CD4-positive, alpha-beta T cell treated with Interleukin-2 at 100 ng/mL for 4 hours (primary cell): ENCODE measurements at places on chromosomes 4 and X.

GRCh38 chr4:133910165-133910564 is 291.4 kb downstream of the PABPC4L start:
- no peak for DNase-seq

GRCh38 chrX:20067709-20068561 is 48.8 kb downstream of the MAP7D2 start:
- no peak for DNase-seq

DNA sequence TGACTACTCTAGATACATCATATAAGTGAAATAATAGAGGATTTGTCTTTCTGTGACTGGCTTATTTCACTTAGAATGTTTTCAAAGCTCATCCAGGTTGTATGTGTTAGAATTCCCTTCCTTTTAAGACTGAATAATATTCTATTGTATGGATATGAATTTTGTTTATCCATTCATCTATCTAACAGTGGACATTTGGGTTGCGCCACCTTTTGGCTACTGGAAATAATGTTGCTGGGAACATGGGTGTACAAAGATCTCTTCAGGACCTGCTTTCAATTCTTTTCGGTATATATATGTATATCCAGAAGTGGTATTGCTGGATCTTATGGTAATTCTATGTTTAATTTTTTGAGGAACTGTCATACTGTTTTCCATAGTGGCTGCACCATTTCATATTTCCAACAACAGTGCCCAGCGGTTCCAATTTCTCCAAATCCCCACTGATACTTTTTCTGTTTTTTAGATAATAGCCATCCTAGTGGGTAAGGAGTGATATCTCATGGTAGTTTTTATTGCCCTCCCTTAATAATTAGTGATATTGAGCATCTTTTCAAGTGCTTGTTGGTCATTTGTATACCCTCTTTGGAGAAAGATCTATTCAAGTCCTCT is 3.4 kb upstream of the SCD5 start:
- DNase-seq: no peak

DNA sequence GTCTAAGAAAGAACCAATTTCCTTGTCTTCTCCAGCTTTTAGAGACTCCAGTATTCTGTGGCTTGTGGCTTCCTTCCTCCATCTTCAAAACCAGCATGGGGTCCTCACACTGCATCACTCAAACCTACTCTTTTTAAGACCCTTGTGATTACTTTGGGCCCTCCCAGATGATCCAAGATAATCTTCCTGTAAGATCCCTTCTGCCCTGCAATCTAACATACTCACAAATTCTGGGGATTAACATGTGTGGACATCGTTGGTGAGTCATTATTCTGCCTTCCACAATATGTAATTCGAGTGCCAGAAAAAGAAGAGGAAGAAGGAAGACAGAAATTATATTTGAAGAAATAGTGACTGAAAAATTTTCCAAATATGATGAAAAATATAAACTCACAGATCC is 47.9 kb downstream of the BEND4 start:
- no peak for DNase-seq

DNA sequence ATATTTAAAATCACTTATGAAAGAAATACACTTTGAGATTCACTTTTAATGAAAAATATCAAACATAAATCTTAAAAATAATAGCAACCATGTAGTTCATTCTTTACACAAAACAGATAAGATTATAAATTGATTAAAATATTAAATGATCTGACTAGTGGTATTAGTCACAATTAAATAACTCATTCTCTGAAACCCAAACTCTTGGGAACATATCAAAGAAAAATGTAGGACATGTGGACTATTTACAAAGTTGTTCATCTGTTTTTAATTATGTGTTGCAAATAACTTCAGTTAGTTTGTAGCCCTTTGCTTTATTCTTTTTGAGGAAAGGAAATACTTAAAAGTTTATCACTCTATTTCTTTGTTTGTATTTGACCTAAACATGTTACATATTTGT is 9.5 kb upstream of the GUCY1A1 start:
- DNase-seq: no peak

GRCh38 chrX:109773374-109773773 is 40.3 kb upstream of the ACSL4 start:
- DNase-seq: no peak
